ENCODE measurements at places on chromosomes 2 and 18.

GRCh38 chr2:204849892-204850291 lies 304.6 kb downstream of the PARD3B start:
- no peak for DNase-seq

- DNase-seq, result no peak
Observed at GRCh38 chr2:19543663-19544383, 185.4 kb upstream of the OSR1 start.

DNA sequence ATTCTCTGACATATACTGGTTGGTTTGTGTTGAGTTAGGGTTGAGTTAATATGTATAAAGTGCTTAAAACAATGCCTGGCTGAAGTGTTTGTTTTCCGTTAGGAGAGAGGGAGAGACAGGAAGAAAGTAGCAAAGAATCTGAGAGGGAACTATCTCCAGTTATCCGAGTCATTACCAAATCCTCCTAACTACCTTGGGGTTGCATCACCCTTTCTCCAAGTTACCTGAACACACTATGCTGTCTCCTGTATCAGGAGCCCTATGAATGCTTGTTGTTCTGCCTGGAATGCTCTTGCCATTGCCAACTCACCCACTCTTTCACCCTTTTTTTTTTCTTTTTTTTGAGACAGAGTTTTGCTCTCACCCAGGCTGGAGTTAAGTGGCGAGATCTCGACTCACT lies 47.9 kb upstream of the ITGAV start:
- no peak for DNase-seq

GRCh38 chr2:84427235-84428138 lies 31.6 kb downstream of the SUCLG1 start:
- no peak for DNase-seq

GRCh38 chr18:57258131-57258777 lies 94.1 kb upstream of the ST8SIA3 start:
- no peak for DNase-seq

DNA sequence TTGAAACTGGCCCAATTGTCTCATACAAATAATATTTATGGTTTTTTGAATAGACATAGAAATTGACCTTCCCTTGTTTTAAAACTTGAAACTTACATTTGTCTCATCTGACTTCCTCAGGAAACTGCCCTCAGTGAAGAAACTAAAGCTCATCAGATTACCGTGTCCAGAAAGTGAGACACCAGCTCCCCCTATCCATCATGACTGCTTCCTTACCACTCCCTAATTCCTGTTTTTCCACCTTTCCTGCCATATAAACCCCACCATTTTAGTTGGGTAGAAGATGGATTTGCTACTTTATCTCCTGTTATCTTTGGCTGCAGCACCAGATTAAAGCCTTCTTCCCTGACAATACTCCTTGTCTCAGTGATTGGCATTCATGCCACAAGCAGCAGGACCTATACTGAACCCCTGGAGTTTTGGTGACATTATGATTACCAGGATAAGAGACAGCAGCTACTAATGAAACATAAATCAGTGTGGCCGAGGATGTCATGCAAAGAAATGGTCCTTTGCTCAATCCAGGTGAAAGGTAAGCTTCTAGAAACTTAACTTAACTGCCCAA lies 1627.6 kb upstream of the ZEB2 start:
- DNase-seq, result no peak

DNA sequence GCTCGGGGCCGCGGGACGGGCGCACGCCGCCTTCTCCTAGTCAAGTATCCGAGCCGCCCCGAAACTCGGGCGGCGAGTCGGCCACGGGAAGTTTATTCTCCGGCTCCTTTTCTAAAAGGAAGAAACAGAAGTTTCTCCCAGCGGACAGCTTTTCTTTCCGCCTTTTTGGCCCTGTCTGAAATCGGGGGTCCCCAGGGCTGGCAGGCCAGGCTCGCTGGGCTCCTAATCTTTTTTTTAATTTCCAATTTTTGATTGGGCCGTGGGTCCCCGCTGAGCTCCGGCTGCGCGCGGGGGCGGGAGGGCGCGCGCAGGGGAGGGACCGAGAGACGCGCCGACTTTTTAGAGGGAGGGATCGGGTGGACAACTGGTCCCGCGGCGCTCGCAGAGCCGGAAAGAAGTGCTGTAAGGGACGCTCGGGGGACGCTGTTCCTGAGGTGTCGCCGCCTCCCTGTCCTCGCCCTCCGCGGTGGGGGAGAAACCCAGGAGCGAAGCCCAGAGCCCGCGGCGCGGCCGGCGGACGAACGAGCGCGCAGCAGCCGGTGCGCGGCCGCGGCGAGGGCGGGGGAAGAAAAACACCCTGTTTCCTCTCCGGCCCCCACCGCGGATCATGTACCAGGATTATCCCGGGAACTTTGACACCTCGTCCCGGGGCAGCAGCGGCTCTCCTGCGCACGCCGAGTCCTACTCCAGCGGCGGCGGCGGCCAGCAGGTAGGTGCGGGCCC lies 617 bp downstream of the FOSL2 start:
- peak; percentile 88 for DNase-seq

DNA sequence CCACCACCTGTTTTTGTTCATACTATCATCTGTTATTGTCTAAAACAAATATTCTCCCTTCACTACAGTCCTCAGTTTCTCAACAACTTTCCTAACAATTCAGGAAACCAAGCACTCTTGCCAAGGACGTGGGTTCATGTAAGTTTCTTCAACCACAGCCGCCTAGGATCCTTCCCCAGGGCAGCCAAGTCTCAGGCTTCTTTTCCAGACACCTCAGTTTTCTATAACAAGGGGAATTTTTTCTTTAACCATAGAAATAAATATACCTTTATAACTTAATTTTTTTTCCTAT lies 39.4 kb upstream of the AGPS start:
- peak; percentile 50 for DNase-seq

- no peak for DNase-seq
Observed at GRCh38 chr2:74632209-74632938, 15.8 kb downstream of the M1AP start.

- DNase-seq, result no peak
Observed at GRCh38 chr18:59063912-59064311, 75.8 kb upstream of the SEC11C start.

DNA sequence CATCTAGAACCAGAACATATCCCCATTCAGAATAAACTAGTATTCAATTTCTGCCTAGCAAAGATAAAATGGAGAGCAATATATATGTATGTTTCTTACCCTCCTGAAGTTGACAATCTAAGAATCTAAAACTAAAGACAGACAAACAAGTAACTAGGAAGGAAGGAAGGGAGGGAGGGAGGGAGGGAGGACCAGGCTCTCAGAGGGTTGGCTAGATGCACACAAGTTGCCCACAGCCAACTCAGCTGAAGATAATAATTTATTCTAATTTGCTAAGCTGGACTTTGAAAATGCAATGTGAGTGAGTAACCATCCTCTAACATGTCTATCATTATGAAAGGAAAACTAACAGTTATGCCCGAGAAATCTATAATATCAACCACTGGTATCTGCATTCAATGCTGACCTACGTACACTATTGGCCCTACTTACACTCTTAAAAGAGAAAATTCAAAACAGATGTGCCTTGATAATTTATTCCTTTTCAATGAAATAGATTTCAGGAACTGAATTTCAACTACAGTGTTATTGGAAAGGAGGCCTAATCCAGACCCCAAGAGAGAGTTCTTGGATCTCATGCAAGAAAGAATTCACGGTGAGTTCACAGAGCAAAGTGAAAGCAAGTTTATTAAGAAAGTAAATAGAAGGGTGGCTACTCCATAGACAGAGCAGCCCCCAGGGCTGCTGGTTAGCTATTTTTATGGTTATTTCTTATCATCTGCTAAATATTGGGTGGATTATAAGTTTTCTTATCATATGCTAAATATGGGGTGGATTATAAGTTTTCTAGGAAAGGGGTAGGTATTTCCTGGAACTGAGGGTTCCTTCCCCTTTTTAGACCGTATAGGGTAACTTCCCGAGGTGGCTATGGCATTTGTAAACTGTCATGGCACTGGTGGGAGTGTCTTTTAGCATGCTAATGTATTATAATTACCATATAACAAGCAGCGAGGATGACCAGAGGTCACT lies 288.5 kb upstream of the SLC39A10 start:
- no peak for DNase-seq

- DNase-seq, result peak; percentile 19
Observed at GRCh38 chr18:68817584-68817983, 19.7 kb downstream of the CCDC102B start.

DNA sequence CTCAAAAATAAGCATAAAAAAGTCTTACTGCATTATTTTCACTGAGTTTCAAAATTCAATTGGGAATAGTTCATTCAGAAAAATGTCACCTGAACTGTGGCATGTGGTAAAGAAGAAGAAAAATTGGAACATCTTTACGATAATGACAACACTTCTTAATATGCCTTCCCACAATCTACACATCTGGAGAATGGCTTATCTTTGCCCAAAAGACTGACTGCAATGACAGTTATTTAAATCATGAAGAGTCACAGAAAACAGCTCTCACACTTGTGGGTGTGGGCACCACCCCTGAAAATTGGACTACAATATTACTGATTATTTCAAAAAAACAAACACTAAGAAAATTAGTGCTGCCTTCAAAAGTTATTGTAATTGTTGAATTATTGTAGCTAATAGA lies 152.3 kb downstream of the USP34 start:
- DNase-seq, result no peak

GRCh38 chr2:187354661-187355060 lies 93.4 kb downstream of the CALCRL start:
- peak; percentile 43 for DNase-seq

- no peak for DNase-seq
Observed at GRCh38 chr18:25166113-25166512, 185.9 kb downstream of the ZNF521 start.

DNA sequence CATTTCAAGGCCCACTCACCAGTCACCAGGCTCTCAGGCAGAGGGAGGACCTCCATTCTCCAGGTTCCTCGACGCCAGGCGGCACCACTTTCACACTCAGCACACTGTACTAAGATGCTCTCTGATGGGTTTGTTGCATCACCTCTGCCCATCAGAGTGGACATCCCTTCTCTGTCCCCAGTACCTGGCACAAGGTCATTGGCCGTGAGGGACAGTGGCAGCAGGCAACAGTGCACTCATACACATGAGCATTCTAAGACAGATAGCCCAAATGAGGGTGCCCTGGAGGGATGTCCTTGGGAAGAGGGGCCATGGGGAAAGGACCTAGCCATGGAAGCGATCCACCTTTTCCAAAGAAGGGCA lies 3.0 kb upstream of the ADRA2B start:
- no peak for DNase-seq

DNA sequence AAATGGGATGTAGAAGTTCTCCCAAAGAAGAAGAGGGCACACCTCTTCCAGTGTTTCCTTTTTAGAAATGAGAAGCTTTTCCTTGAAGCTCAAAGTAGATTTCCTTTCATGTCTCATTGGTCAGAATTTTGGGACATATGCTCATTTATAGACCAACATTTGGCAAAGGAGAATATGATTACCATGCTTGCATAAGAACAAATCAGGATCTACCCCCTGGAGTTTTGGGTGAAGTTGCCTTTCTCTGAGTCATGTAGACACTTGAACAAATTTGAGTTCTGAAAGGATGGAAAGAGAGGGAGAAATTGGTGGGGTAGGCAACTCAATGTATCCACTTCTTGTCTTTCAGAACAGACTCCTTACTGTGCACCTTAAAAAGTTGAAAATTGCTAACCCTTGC lies 409.0 kb downstream of the SLC4A3 start:
- DNase-seq, result no peak

DNA sequence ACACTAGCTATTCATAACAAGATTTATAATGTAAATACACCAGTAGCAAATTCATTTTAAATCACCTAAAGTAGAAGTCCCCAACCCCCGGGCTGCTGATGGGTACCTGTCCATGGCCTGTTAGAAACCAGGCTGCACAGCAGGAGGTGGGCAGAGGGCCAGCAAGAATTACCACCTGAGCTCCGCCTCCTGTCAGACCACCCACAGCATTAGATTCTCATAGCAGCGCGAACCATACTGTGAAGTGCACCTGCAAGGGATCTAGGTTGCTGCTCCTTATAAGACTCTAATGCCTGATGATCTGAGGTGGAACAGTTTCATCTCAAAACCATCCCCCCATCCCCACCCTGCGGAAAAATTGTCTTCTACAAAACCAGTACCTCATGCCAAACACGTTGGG lies 71.3 kb downstream of the KANSL1L start:
- no peak for DNase-seq

- no peak for DNase-seq
Observed at GRCh38 chr2:207534417-207534816, 4.7 kb downstream of the CREB1 start.

DNA sequence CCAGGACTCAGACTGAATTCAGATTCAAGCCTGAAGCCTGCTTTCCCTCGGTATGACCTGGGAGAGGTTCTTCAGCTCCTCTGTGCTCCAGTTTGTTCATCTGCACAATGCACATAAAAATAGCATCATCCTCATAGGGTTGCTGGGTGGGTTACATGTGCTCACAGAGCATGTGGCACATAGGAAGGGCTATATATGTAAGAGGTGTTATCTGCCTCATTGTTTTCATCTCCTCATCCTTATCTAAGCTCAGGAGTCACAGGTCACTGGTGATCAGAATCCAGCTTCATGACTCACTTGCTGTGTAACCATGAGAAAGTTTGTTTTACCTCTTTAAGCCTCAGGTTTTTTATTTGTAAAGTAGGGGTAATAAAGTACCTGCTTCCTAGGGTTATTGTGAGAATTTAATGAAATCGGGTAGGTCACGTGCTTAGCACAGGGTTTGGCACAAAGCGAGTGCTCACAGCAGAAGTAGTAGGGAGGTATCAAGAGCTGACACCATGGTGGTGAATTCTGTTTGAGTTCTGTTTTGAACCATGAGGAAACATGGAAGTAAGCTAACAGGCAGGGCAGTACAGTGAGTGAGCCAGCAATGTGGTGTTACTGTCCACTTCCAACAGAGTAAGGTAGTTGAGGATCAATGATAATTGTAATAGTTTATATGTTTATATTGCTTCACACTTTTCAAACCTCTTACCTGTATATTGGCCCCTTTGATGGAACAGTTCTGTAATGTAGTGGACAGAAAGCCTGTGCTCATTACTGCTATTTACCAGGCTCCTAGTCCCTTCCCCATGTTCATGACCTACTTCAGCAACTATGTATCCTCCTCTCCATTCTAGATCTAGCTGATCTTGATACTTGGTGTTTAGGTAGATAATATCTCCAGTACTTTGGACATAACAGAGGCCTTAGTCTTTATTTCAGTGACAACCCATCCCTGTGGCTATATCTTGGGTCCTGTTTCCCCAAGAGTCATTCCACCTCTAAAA lies 141.4 kb upstream of the LTBP1 start:
- no peak for DNase-seq

- no peak for DNase-seq
Observed at GRCh38 chr2:217418090-217418489, 558.2 kb upstream of the TNP1 start.

- no peak for DNase-seq
Observed at GRCh38 chr2:133721118-133721517, 152.9 kb upstream of the NCKAP5 start.
